ENCODE measurements at places on chromosomes 4 and X.

- no peak for DNase-seq
Observed at GRCh38 chr4:73721435-73721834, 18.9 kb upstream of the CXCL8 start.

DNA sequence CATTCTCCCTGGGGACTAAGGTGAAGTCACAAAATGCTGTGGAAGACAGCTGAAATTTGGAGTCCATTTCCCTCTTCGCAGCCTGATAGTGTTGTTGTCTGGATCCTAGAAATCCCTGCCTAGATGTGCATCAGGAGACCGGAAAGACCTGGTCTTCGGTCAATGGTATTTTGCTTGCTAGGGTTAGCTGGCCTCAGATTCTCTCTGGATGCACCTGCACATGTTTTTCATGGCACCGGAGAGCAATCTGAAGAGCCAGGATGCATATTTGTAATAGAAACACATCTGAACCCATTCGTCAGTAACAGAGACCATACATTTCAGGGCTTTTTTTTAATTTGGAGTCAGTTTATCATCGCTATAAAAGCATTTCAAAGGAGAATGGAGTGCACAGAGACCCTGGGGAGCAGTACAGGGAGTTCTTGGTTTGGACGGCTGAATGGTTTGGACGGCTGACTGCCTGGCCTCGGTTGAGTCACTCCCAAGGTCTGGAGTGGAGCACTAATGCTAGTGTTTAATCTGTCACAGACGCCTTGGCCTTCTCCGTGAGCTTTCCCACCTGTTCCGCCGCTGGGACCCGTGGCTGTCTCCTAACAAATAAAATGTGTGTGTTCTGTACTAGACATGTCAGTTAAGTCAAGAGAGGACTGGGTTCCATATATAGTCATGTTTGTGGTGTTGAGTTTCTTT is 7.5 kb upstream of the PDLIM3 start:
- DNase-seq: no peak

- no peak for DNase-seq
Observed at GRCh38 chr4:68950033-68950432, 1.6 kb downstream of the UGT2A3 start.

- DNase-seq: no peak
Observed at GRCh38 chr4:59179372-59179771, 2020.8 kb upstream of the ADGRL3 start.

DNA sequence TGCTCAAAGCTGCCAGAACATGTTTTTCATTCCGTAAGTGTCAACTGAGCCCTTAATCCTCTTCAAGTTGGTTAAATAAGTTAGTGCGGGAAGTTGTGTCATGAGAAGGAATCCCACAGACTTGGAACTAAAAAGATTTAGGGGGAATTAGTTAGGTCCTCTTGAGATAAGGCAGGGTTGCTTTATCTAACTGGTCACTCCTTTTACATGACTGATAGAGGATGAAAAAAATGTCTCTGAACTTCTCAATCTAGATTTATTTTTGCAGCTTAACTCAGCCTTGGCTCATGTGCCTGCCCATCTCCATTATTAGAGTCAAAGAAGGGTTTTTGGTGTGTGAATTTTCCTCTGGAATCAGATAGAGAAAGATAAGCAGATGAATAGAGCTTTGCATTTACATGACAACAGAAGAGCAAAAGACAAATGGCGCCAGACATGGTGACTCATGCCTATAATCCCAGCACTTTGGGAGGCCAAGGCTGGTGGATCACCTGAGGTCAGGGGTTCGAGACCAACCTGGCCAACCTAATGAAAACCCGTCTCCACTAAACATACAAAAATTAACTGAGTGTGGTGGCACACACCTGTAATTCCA is 882.9 kb downstream of the RPA4 start:
- DNase-seq: no peak

DNA sequence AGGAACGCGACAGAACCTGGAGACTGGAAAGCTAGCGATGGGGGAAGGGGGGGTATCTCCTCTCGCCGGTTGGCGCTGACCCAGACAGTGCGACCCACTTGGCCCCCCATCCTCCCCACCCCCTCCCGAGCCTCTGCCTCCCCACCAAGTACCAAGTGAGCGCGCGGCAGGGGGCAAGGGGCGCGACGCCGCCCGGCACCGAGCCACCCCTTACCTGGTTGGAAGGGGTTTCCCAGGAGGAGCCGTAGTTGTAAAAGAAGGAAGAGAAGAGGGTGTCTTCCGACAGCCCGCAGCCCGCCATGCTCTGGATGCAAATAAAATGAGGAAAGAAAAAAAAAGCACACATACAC is 112.2 kb downstream of the DHX15 start:
- DNase-seq: no peak

DNA sequence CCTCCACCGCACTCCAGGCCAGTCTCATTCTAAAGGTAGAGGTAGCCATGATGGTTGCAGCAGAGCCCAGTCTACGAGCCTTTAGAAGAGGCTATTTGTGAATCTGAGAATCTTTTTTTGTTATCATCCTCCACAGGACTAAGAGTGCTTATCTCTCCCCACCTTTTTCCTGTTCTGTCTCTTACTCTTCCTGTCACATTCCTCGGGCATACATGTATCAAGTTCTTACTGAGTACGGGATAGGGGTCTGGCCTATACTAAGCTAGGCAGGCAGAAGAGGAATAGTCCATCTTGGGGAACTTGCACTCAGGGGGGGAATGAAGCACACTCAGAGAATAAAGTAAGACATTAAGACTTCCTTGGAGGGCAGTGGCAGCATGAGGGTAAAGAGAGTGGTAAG is 25.7 kb downstream of the LAS1L start:
- no peak for DNase-seq

GRCh38 chrX:10570601-10571000 is 49.8 kb downstream of the MID1 start:
- DNase-seq: no peak

- no peak for DNase-seq
Observed at GRCh38 chr4:24001486-24002329, 111.9 kb upstream of the PPARGC1A start.

- no peak for DNase-seq
Observed at GRCh38 chrX:154735695-154736393, 15.0 kb downstream of the GAB3 start.

- DNase-seq: no peak
Observed at GRCh38 chr4:91448668-91449330, 855.0 kb upstream of the GRID2 start.

GRCh38 chr4:142353149-142353738 is 492.9 kb downstream of the INPP4B start:
- DNase-seq: no peak

- no peak for DNase-seq
Observed at GRCh38 chrX:153992180-153992579, 19.6 kb downstream of the TMEM187 start.

DNA sequence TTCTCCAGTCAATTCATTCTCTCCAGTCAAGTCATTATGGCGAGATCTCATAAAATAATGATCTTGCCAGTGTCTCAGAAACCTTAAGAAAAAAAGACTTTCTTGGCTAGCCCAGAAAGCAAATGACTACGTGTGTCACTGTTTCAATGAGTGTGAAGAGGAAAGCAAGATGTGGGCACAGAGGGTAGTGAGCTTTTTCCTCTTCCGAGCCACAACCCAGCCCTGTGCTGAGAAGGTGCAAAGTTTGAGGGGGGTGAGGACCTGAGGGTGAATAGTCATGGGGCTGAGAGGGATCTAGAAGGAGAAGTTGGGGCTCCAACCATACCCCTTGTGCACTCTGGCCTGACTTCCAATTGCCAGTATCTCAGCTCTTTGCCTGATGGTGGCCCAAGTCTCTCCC is 85.6 kb upstream of the EGFL6 start:
- DNase-seq: no peak

DNA sequence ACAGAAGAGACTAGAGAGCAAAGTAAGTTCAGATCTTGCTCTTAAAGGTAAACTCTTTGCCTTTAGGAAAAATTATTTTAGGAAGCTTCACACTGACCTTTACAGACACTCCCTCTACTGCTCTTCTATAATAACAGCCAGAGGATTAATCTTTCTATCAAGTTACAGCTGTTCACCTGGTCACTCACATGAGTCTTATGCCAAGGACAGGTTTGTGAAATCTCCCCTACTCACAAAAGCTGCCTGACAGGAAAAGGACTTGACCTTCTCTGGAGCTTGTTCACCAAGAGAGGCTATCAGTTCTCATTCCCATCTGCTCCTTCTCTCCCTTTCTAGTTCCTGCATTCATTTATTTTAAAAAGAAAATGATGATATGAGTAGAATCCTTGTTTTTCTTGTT is 117.3 kb downstream of the C4orf51 start:
- no peak for DNase-seq

DNA sequence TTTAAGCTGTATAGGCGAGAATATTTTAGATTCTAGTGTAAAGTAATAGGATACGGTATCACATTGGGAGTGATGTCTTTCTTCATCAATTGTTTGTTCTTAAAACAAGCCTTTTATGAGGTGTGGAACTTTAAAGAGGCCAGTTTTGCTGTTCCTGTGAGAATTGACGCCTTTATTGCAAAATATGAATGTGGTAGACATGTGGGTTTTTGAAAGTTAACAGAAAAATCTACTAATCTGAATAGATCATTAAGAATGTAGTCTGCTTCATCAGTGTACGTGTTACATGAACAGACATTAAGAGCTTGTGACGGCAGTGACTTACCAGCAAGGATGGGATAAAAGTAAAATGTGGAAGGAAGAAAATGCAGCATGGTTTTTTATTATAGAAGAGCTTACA is 63.8 kb downstream of the STOX2 start:
- DNase-seq: no peak

DNA sequence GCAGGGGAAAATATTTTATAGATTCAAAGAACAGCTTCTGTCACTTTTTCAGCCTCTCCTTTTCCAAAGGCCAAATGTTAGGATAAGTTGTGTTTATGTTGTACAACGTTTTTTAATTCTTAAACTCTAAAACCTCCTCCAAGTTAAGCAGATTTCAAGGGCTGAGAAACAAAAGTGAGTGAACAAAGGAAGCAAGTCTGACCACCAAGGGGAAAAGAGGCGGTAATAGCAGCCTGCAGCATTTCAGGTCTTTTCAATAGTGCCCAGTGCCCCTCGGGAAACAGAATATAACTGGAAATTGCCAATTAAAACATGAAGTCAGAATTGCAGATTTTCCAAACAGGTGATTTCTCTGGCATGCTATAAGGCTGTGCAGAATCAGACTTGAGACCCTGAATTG is 510.0 kb upstream of the HTR2C start:
- DNase-seq: no peak
